ENCODE measurements at places on chromosomes 1 and 21.

- no peak for DNase-seq
Measured at GRCh38 chr1:232650418-232650817, 20.5 kb upstream of the SIPA1L2 start.

GRCh38 chr1:41633764-41634163, 149.3 kb upstream of the EDN2 start:
- no peak for DNase-seq

- no peak for DNase-seq
Measured at GRCh38 chr1:118982821-118983557, 5.2 kb downstream of the TBX15 start.

DNA sequence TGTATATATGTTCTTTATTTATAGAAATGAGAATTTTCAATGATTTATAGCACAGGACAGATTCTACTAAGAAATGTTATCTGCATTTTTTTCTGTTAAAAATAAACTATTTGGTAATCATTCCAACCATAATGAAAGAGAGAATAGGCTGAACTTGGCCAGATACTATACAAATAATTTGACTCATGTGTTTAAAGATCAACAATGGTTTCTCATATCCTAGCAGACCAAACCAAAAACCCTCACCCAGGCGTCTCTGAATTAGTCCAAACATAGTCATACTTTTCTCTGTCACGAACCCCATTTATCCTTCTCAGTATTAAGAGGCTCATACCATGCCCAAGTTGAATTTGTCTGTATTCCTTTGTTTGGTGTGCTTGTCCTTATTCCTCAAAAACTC, 40.3 kb downstream of the RPE65 start:
- no peak for DNase-seq

- DNase-seq, result no peak
Measured at GRCh38 chr1:216600730-216601609, 122.3 kb downstream of the ESRRG start.

DNA sequence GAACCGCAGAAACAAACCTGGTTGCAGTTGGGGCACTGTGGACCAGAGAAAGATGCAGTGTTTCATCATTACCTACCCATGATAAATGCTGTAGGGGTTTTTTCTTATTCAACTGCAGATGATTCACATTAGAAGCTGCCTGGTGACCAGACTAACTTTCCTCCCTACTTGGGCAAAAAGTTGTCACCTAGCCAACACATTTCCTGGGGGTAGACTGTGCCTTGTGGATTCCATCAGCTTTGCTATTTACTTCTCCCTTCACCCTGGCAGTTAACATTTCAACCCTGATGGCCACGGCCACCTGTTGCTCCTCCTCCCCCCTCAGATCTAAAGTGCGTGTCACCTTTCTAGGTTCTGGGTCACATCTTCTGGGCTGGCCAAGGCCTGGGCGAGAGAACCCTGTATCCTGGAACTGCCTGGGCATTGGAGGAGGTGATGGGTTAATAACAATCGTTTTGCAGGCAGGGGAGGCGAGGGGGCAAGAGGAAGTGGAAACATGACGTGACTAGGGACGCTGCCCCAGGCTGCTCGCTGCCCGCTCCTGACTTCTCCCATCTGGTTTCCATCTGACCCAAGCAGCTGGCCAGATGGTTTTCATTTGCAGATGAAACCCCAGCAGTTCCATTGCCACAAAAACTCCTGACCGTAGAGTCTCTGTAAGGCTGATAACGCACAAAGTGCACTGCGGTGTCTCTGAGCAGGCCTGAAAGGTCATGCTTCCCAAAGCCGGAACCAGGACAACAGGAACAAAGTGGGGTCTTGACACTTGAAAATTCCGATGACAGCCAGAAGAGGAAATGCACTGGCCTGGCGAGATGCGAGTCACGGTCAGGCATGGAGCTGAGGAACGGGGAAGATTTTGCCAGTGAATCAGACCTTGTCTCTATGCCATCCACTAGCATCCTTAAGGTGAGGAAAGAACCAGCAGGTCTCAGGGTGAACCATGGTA, 36.6 kb downstream of the CAPZB start:
- no peak for DNase-seq

DNA sequence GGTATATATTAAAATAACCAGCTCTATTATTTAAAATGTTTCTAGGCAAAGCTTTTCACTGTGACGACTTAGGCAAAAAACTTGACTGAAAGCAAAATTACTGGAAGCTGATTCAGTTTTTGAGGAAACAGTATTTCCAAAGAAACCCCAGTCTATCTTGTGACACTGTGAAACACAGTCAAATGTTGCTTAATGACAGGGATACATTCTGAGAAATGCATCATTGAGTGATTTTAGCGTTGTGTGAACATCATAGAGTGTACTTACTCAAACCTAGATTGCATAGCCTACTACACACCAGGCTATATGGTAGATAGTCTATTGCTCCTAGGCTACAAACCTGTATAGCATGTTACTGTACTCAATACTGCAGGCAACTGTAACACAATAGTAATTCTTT, 116.9 kb upstream of the KCNK1 start:
- no peak for DNase-seq

DNA sequence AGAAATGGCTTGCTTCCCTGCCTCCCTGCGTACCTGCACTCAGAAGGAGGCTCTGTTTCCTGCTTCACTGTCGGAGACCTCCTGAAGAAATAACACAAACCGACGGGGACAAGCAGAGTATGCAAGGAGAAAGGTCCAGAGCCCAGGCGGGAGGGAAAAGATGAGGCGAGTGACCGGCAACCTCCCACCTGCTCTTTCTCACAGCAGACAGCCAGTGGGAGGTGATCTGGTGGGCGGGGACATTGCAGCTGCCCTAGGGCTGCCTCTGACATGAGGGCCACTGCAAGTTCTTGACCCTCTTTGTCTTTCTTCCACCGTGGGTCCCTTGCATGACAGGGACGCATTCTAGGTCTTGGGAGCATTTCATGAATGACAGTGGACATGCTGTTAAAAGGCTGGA, 368.2 kb downstream of the CAMTA1 start:
- no peak for DNase-seq

DNA sequence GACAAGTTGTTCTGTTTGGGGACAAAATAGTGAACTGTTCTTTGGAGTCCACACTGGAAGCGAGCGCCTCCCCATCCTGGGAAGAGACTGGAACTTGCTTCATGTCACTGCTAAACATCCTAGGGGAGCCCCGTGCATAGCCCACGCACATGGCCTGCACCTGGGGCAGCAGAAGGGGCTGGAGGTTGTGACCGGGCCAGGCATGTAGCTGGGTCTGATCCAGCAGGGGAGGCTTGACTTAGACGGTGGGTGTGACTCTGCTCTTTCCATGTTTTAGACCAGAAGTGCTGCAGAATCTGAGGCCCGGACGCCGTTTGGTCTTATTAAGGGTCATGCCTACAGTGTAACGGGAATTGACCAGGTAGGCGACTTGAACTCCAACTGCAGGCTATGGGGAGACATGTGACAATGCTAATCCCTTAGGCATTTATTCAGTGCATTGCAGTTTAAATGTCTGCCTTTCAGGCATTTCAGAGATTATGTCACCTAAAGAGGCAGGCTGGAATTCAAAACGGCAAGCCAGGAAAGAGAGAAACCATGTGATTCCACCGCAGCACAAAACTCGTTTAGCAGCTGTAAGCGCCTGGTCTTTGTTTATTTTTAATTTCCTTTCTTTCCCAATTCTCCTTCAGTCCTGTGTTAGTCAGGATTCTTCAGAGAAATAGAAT, 21.8 kb downstream of the CAPN9 start:
- no peak for DNase-seq

DNA sequence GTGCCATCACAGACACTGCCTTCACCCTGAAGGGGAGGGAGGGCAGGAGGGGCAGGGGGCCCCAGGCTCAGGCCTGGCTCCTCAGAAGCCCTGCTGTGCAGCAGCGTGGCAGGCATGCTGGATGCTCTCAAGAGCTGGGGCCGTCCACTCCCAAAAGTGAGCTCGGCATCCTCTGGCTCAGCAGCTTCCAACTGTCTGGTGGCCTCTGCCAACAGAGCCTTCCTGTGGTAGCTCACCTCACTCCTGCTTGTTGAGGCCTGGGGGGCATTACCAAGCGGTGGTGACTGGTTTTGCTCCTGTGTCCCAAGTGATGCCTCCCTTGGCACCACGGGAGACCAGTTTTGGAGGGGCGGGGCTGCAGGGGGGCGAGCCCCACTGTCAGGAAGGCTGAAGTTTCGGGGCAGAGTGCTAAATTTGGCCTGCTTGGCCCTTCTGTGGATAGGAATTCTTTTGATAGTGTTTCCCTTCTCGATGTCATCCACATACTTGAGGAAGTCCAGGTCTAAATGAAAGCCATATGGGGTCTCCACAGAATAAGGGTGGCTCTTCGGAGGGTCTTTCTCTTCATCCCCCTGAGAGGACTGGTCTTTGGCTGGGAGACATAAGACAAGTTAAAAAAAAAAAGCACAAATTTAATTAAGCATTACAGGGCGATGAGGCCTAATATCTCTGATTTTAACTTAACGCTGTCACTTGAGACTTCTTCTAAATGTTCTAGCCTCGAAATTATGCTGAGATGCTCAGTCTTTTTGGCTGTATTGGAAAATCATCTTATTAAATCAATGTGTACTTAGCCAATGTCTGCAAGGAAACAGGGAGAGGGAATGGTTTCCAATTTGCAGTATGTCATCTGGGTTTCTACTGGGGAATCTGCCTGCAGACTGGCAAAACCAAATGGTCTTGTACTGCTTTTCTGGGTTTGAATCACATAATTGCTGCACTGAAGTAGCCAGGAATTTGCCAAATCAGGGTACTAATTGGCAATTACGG, 44.4 kb downstream of the KANK4 start:
- DNase-seq, result no peak

GRCh38 chr1:115204513-115204912, 115.2 kb upstream of the TSPAN2 start:
- DNase-seq, result no peak

DNA sequence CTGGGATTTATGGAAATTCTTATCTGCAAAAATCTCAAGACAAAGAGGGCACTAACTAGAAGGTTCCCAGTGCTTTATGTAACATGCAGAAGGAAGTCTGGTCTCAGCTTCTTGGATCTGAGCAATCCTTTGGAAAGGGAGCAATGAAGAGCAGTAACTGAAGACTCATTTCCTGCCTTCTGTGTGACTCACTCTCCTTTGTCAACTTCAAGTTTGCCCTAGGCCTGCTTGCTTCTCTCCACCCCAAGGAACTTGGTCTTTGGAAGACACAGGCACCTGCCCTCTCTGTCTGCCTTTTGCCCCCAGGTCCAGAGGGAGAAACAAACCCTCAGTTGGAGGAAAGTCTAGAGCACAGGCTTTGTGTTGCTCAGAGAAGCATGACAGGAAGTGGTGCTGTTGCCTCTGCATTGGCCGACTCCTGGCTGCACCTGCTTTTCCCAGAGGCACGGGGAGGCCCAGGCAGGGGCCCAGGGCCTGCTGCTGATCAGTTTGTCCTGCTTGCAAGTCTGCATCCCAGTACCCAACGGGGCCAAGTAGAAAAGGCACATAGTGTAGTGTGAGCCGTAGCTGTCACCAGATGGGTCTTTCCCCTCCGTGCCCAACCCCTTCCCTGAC, 137.2 kb downstream of the DHRS3 start:
- peak; percentile 63 for DNase-seq

DNA sequence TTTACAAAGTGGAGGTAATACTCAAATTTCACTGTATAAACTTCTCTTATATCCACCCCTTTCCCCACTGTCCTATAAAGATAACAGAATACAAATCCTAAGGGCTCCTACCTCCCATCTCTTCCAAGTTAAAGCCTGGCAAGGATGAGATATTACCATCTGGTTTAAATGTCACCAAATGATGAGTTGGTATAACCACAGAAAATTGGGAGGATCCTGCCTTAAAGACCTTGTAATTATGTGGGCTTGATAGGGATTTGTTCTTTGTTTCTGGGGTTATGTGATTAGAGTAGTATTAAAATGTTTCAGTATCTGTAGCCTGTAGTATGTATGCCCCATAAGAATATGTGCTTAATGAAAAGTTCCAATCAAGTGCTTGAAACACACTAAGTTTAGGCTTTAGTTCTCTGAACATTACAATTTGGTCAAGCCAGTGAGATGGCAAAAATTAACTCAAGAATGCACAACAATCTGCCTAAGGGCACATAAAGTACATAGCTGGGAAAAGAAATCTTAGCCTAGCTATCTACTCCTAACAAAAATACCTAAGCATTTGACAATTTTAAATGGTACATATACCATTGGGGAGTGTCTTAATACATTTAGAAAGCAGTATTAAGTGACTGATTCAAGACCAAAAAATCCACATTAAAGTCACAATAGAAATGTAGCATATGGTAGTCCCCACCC, 14.0 kb downstream of the KDM5B start:
- no peak for DNase-seq

GRCh38 chr1:160236806-160237205, 25.5 kb downstream of the DCAF8 start:
- DNase-seq, result no peak

DNA sequence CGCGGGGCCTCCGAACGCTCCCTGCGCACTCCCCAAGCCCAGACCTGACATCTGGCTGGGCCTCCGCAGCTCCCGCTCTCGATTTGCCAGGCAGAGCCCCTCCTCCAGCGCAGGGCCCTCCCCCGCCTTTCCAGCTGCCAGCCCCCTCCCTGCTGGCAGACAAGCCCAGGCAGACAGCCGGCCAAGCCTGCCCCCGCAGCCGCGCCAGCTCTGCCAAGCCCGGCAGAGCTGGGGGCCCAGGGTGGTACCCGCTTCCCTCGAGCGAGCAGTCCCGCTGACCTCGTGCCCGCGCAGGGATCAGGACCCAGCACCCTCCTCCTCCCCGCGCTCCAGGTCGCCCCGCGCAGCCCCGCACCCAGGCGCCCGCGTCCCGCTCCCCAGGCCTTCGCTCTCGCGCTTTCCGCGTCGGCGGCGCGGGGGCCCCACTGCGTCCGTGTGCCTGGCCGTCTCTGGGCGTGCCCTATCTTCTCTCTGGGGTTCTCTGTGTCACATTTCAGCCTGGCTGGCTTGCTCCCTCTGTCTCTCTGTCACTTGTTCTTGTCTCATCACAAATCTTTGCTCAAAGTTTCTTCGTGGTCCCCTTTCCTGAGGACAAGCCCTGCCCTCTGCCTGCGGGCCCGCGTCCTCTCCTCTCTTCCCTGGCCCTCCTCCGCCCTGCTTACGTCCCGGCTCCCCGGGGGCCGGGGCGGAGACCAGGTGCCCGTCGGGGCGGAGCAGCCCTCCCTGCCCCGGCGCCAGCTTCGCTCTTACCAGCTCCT, 580 bp downstream of the INKA2 start:
- peak; percentile 46 for DNase-seq

- no peak for DNase-seq
Measured at GRCh38 chr1:9482816-9483572, 56.3 kb upstream of the SLC25A33 start.

DNA sequence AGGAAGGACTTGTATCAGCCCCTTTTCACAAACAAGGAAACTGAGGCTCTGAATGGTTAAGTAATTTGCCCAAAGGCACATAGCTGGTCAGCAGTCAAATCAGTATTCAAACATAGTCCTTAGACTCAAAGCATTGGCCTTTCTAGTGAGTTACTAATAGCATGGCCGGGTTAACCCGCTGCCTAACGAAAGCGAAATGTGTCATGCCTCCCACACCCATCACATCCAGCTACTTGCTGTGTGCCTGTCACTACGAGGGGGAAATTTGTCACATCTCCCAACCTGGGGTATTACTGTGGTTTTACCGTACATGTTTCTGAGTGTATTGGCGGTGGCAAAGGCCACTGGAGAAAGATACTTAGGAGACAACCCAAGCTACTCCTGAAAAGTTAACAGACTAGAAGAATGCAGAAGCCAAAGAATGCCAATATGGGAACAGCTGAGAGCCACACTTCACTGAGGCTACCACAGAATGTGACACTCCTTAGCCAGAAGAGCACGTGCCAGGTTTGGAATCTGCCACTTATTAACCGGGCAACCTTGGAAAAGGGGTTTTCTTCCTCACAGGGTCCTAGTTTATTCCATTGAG, 363.5 kb downstream of the KCNH1 start:
- no peak for DNase-seq
